Activated CD4-positive, alpha-beta T cell treated with anti-CD3 and anti-CD28 coated beads, Interleukin-2, amount 50 U/mL, for 48 hours (primary cell): ENCODE measurements at places on chromosomes 16 and 17.

DNA sequence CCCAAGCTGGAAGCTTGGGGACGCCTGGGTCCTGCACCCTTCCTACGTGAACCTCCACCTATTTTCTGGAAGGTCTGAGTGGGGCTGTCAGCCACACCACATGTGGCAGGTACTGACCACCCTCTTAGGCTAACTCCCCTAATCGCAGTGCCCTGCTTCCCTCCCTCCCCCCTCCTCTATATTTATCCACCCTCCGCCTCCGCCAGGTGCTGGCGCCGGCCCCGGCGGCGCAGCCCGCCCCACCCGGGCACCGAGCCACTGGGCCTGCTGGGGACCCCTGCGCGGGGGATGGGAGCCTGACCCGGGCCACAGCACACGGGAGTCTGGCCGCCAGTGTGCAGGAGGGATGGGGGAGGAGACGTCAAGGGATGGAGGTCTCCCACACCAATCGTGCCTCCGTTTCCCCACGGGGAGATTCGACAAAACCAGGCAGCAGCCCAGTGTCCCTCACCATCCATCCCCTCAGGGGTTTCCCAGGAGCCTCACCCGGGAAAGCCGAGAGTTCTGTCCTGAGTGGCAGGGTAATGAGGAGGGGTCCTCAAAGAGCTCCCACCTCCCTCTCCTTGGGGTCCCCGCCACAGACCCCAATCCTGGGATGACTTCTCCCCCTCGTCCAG lies 1.3 kb downstream of the PLEKHH3 start:
- no peak for DNase-seq

GRCh38 chr16:2044541-2044940 lies 3.1 kb downstream of the NTHL1 start:
- DNase-seq, result no peak

DNA sequence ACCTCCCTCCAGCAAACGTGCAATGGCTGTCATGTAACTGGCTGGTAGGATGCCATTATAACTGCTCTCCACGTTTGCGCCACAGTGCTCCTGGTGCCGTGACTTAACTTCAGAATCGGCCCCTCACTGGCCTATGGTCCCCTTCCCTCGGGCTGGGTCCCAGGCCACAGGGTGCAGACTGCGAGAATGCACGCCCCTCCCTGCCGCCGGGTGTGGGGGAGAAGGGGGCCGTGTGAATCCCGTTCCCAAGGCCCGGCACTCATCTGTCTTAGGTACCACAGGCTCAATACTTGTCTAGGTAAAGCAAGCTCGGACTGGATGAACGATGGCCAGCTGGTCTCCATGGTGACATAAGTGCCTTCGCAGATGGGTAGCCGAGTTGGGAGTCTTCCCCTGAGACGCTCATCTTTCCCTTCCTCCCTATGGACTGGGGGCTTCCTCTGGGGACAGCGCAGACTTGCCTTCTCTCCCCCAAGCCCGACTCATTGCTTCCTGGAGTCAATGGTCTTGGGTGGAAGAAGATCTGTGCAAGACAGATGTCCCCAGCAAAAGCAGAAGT lies 37.8 kb downstream of the TIMM22 start:
- DNase-seq, result no peak

DNA sequence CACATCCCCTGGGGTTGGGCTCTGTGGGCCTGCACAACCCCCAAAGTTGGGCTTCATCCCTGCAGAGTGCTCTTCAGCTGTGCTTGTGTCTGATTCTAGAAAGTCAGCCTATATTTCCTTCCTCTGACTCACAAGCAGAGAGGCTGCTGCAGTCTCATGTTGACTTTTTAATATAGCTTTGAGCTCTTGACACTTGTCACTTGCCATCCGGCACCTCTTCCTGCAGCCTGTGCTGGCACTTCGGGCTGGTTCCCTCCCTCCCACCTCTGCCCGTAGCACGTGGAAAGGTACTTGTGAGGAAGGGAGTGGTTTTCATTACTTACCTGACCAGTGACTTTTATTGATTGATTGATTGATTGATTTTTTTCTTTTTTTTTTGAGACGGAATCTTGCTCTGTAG lies 19.0 kb upstream of the JPT2 start:
- no peak for DNase-seq

DNA sequence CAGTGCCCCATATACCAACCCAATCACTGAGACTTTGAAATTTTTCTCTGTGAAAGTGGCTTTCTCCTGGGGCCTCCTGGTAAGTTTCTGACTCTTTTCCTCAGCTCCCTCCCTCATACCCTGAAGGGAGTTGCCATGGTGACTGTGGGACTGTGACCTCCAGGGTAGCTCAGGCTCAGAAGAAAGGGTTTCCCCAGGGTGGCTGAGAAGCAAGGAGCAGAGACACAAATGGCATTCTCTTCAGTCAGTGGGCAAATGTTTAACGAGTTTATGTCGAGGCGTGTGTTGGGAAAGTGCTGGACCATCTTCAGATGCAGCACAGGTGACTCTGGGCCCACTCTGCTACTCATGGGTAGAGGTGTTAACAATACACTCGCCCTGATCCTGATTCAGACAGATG lies 46.8 kb downstream of the MRPS23 start:
- no peak for DNase-seq

GRCh38 chr17:57242148-57242547 lies 14.2 kb upstream of the MSI2 start:
- no peak for DNase-seq

- no peak for DNase-seq
Measured at GRCh38 chr16:23434380-23434779, 18.6 kb downstream of the COG7 start.

- no peak for DNase-seq
Measured at GRCh38 chr17:59641799-59642484, 22.2 kb downstream of the CLTC start.
